ENCODE measurements at places on chromosomes 3 and 15.

DNA sequence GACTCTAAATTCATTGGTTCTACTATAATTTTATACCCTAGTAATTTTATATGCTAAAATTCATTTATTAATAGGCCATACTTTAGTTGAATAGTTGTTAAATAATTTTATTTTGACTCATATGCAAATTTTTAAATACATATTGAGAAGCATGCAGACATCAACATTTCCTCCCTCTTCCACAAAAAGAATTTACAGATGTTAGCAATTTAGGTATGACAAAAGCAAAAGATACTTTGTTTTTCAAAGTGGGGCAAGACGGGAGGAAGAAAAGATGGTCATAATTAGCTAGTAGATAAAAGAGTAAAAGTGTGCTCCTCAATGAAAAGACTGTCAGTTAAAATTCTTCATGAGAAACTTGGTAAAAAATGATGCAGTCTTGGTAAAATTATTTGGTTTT lies 148.9 kb upstream of the TSPAN3 start:
- DNase-seq = no peak

- DNase-seq = no peak
Observed at GRCh38 chr3:128456776-128457715, 9.6 kb downstream of the DNAJB8 start.

- no peak for DNase-seq
Observed at GRCh38 chr3:141337523-141337854, 30.8 kb upstream of the ZBTB38 start.

DNA sequence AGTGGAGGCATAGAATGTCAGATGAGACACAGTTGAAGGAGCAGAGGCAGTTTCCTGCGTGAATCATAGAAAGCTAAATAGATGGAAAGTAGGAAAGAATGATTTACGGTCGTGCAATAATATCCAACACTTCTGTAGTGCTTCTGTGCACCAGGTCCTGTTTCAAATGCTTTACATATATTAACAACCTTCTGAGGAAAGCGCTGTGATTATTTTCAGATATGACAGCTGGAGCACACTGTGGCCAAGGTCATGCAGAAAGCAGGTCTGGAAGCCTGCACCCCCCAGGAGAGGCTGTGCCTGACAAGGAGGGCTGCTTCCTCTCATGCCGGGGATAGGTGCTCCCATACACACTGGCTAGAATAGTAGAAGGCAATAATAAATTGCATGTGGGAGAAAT lies 104.5 kb downstream of the CHRNA7 start:
- no peak for DNase-seq

- DNase-seq = no peak
Observed at GRCh38 chr3:195214381-195214780, 56.6 kb downstream of the XXYLT1 start.

DNA sequence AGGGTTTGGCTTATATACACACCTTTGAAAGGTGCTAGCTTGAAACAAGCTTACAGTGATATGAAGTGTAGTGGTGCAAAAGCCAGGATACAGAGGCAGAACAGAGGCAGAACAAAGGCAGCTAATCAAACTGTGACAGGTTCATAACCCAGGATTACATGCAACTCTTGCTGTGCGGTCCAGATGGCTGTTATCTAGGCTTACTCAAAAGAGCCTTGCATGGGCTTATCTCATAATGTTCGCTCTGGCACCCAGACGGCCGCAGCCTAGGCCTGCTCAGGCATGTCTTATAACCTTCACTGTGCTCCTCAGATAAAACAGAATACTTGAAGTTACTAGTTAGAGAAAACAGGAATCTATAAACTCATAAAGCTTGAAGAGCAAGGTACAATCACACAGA lies 22.8 kb upstream of the NOX5 start:
- DNase-seq = no peak

DNA sequence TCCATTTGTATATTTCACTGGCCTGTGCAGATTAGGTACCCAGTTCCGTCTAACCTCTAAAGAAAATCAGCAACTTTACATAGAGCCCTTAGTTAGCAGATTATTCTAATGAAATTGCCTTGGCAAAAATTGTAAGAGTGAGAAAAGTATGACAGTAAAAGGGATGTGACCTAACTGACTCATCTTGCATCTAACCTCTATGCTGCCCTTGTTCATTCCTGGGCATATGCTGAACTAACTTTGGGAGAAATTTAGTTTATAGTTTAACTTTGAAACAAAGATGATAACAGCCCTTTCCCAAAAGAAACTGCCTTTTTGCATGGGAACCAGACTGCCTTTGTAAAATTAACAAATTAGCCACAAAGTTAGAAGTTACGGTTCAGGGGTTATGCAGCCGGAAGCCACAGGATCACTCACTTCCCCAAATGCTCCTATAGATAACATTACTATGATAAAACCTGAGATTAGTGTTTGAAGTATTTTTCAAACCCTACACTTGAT lies 839.8 kb upstream of the ALCAM start:
- no peak for DNase-seq

DNA sequence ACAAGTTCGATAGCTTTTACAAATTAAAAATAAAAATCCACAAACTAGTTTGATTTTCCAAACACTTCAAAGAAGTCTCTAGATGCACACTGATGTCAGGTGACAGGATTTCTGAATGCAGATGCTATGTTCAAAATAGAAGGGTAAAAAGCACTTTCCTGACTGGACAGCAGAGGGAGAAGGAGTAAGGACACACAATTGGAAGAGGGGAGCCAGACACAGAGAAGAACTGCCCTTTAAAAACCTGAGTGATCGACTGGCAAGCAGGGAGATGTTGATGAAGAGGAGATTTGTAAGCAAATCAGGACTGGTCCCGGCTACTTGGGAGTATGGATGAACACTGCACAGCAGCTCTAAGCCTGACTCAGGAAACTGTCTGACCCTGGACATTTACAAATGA lies 612.8 kb downstream of the MAGI1 start:
- DNase-seq = no peak

DNA sequence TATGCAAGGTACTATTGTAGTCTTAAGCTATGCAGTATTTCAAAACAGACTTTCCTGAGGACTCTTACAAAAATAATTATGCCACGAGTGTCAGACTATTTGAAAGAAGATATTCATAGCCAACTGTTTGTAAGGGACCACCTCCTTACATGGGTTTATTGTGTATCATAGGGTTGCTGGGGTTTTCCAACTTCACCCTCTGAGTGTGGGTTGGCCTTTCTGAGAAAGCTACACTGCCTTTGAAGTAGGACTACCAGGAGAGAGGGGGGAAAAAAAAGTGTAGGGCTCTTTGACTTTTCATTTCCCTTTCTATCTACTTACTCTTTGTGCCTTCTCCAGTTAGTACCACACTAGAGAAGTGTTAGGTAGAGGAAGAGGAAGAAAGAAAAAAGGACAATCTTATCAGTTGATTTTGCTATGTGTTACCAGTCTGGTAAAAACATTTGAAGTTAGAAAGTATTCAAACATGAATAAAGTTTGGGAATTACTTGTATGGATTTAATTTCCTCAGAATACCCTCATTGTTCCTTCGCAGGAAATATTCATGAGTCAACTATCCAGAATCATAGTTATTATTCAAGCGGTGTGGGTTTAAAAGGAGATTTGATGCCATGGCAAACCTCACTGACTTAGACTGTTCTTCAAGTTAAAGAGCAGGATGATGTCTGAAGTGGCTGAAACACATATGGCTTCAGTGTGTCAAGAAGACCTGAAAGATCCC lies 329.3 kb upstream of the THBS1 start:
- no peak for DNase-seq

DNA sequence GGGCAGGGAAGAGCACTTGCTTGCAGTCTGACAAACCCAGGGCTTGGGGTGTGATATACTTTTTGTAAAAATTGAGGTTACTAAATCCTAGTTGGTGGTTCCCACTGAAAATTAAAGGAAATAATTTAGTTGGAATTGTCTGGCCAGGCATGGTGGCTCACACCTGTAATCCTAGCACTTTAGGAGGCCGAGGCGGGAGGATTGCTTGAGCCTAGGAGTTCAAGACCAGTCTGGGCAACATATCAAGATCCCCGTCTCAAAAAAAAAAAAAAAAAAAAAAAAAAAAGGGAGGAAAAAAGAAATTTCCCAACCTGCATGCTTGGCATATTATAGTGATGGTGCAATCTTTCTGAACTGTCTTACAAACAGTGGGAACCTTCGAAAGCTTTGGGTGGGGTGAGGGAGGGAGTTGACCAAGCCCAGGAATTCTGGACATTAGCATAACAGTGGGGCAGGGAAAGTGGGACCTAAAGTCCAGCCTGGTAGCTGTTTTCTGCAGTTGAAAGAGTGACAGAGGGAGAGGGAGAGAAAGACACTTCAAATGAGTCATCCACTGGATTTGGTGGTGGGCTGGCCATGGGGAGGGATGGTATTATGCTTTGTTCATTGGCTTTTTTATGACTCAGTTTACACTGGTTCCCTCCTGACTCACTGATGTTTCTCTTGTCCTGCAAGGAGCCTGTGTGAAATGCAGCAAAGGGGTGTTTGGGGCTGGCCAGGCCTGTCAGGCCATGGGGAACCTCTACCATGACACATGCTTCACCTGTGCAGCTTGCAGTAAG lies 41.1 kb downstream of the LIMD1 start:
- no peak for DNase-seq

DNA sequence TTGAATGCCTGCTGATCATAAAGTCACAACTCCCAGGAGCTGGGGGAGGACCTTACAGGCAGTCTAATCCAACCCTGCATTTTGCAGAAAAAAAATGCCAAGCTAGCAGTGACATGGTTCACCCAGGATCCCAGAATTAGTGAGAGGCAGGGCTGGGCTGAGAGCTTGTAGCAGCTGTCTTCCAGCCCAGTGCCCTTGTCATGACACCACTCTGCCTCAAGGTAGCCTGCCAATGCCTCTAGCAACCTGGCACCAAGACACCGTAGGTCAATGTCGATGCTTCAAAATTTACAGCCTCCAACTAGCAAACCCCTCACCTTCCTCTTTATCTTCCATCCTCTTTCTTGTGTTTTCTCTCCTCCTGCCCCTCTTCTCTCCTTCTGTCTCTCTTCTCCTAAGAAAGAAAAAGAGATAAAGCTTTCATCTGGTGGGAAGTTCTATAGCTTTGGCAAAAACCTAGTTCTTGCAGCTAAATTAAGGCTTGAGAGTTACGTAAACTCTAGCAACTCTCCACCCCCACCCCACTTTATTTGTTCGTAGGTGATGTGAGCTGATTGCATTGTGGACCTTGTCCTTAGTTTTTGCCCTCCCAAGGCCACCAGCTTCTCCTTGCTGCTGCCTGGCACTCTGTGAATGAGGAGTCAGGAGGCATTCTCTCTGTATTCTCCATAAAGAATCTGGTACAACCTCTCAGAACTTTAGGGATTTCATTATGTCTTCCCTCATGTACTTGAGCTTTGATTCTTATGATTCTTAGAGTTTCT lies 18.3 kb upstream of the BFSP2 start:
- no peak for DNase-seq

- no peak for DNase-seq
Observed at GRCh38 chr3:49673715-49674496, at the start of gene APEH. Gene APEH (plus strand): TSS chr3:49674351. CDS start chr3:49674402, 51 bp downstream.

- DNase-seq = no peak
Observed at GRCh38 chr3:57982561-57983243, 25.5 kb upstream of the FLNB start.
